ENCODE measurements at places on chromosomes 13 and 19.

- DNase-seq, result no peak
Observed at GRCh38 chr13:104831831-104832230, 1703.6 kb downstream of the EFNB2 start.

DNA sequence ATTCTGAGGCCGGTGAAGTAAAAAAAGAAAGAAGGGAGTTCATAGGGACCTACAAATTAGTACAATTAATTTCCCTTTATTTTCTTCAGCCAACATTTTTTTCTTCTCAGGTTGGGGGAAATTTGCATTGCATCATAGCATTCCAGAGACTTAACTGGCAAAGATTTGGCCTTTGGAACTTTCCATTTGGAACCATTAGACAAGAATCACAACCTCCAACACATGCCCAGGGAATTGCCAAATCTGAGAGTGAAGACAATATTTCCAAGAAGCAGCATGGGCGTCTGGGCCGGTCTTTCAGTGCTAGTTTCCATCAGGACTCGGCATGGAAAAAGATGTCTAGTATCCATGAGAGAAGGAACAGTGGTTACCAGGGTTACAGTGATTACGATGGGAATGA is 6.4 kb upstream of the ERCC5 start:
- DNase-seq, result no peak

DNA sequence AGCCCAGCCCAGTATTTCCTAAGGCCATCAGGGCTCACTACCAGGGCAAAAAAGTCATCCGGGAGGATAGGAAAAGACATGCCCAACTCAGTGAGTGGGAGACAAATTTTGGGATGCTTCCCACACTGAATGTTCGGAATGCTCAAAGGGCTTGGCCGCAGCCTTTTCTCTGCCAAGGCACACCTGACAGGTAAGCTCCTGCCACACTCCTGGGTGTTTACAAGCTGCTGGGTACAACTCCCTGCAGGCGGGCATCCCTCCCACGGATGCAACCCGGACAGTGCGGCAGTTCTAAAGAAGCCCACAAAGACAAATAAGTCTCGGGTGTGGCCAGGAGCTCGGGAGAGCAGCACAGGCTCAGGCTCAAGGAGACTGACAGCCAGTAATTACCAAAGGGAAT is 28.1 kb downstream of the SLC7A1 start:
- no peak for DNase-seq

- DNase-seq, result peak; percentile 69
Observed at GRCh38 chr13:113930671-113931637, 42.9 kb downstream of the C13orf46 start.

GRCh38 chr19:38850976-38851621 is 1.3 kb upstream of the HNRNPL start:
- DNase-seq, result no peak

GRCh38 chr13:100254002-100254401 is 165.1 kb downstream of the PCCA start:
- DNase-seq, result no peak

DNA sequence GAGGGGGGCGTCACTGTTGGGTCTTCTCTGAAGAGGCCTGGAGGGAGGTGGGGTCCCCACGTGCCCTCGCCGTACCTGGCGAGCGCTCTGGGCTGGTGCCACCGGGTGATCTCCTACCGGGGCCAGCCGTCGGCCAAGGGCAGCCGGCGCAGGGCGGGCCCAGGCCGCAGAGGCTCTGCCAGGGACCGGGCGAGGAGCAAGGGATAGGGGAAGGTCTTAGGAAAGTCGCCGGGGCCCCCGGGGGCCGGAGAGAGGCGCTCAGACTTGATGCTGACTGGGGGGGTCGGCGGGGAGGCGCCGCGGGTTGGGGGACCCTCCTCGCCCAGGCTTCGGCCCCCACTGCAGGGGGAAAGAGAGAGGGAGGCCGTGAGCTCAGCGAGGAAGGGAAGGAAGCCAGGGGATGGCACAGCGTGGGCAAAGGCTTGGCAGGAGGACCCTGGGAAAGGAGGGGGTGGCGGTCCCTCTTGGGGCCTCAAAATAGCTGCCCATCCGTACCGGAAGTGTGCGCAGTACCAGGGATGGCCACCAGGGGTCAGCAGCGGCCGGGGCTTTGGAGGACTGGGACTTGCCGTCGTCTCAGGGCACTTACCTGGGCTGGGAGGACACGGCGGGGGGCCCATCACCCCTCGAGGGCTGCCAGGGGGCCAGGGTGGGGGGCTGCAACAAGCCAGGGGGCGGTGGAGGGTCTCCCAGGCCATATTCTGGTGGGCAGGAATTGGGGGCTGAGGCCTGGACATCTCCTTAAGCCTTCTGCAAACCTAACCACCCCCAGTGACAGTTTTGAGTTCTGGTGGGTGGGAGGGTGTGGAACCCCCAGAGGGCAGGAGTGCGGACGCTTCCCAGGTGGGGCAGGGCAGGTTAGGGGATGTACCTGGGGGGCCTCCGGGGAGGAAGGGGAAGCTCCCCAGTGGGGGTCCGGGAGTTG is 7.7 kb upstream of the TMEM161A start:
- peak; percentile 86 for DNase-seq

GRCh38 chr13:46648166-46648607 is 95.2 kb downstream of the LRCH1 start:
- DNase-seq, result peak; percentile 10
